Body of pancreas (tissue), 4 donors: ENCODE measurements at places on chromosomes 13 and 19. TPM values are rescaled to one million over a fixed set of nuclear protein-coding genes. Genes with fewer than 3 reads are reported as not detected.

The SRRM5 gene
- 2.1 TPM for total RNA-seq

The ZNF256 gene
- total RNA-seq, result 3.6 TPM

DNA sequence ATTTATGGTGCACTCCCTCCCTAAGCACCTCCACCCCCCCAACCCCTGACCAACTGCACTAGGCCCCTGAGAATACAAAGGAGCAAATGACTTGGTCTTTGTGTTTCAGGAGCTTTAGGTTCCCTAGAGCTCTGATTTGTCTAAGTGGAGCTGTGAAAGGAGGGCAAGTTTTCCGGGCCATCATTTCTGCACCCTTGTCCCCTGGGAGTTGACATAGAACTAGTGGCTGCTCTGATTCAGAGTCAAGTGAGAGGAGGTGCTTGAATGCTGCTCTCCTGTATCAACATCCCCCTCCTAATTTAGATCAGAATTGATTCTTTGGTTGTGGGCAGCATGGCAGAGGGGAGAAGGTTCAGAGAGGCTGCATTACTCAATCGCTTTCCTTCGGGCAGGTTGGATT lies 391.6 kb downstream of the KCNRG start:
- no peak for DNase-seq

- DNase-seq, result no peak
Observed at GRCh38 chr19:46014534-46014933, 8.3 kb downstream of the PGLYRP1 start.

DNA sequence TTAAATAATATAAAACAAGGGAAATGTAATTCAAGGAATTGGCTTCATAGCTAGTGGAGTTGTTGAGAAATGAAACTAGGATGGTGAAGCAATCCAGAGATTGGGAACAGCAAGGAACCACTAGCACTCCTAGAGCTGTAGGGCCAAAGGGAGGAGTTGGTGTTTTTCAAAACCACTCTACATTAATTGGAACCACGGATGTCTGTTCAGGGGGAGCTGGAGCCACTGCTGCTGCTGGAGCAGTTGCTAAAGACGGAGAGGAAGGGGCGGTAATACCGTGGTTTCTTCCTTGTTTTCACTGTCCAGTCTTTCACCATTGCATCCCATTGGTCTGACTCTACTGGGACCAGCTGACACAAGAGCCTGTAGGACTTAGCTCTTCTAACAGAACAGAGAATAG lies 8.5 kb downstream of the DNAJC15 start:
- DNase-seq, result no peak
